ENCODE measurements at places on chromosomes 5 and 9.
A peak's percentile ranks its signal among the peaks of the same experiment; 100 is the strongest.

- peak; percentile 65 for DNase-seq
Observed at GRCh38 chr9:114487607-114488300, 17.5 kb downstream of the WHRN start.

GRCh38 chr5:60183881-60184280 lies 290.4 kb upstream of the PDE4D start:
- no peak for DNase-seq

- no peak for DNase-seq
Observed at GRCh38 chr5:124706729-124707361, 39.6 kb downstream of the ZNF608 start.

- DNase-seq: no peak
Observed at GRCh38 chr9:111102793-111103464, 64.7 kb upstream of the LPAR1 start.

DNA sequence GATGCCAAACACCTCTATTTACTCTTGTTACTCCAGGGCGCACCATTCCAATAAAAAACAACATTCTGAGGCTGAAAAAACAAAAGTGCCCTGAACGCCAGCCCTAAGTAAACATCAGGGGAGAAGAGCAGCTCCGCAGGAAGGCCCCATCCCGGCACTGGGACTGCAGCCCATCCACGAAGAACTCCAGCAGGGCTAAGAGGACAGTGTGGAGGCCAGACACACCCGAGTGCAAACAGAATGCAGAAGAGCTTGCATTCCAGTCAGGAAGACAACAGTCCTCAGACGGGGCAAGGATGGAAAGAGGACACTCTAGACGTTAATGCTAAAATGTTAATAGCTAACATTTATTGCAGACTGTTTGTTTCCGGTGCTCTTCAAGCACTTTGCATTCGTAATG lies 33.0 kb downstream of the FAM240B start:
- DNase-seq: no peak

DNA sequence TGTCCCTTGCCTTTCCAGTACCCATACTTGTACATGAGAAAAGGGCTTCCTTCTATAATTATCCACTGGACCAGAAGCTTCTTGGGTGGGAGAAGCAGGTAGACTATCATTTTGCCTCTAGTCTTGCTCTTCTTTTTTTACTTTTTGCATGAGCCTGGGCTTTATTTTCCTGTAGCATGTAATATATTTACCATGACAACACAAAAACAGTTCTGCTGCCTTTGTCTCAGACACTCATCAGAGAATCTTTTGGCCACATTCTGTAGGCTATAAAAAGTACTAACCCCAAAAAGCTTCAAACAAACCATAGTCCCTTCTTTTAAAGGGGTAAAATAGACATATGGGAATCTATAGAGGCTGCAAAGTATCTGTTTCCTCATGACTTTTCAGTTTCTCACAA lies 339.2 kb upstream of the PIK3R1 start:
- no peak for DNase-seq

- peak; percentile 68 for DNase-seq
Observed at GRCh38 chr5:32027717-32028458, 146.2 kb downstream of the GOLPH3 start.

DNA sequence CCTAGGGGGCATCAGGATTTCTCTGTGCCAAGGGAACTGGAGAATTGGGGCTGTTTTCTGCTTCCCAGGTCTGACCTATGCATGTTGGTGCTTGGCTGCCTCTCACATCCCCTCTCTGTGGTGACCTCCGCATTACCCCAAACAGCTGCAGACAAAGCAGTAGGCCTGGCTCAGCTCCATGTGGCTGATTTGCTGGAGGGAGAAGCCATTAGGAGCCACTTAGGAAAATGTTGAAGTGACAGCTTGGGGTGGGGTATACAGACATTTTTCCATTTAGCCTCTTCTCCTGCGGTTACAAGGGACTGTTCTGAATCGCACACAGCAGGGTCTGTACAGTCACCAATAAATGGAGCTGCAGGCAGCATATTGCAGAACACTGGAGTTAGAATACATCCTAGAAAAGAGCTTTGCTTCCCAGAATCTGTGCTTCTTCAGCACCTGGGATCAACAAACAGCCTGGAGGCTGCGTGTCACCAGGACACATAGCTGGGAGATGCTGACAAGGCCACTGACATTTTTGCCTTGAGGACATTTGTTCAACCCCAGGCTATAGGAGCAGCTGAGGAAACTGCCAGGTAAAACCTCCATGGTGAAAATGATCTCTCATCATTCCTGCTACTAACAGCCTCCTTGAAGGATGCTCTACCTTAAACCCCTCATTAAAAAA lies 335.3 kb downstream of the DIRAS2 start:
- DNase-seq: no peak

DNA sequence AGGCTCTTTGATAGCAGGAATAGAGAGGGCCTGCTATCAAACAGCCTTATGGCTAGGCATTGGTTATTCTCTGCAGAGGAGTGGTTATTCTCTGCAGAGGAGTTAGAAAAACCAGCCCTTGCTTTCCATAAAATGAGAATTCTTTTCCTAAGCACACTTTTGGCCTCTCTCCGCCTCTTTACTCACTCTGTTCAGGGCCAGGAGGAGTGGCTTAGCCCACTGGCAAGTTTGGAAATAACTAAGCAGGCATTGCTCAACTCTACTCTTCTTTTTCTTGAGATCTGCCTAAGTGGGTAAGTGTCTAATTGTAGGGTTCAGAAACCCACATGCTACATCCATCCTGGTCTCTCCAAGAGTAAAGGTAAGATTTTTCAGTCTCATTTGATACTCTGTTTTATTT lies 341.7 kb downstream of the KIAA0825 start:
- no peak for DNase-seq

- DNase-seq: no peak
Observed at GRCh38 chr5:81241001-81241400, 7.9 kb downstream of the CKMT2 start.

DNA sequence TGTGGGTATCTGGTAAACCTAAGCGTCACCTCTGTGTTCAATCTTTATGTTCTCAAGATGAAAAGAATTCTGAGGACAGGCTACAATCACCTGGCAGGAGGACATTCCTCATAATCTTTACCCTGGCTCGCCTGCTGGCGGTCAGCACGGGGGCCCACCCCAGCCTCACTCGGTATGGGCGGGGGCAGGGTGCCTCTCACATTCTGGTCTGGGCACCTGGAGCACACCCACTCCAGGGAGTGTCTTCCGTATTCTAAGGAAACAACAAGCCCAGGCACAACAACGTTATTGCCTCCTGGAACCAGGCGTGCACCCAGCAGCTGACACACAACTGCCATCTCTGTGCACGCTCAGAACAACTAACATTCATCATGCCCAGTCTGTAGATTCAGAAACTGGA lies 179.8 kb downstream of the ROR2 start:
- no peak for DNase-seq

GRCh38 chr5:142614054-142614453 lies 71.8 kb downstream of the FGF1 start:
- DNase-seq: no peak

DNA sequence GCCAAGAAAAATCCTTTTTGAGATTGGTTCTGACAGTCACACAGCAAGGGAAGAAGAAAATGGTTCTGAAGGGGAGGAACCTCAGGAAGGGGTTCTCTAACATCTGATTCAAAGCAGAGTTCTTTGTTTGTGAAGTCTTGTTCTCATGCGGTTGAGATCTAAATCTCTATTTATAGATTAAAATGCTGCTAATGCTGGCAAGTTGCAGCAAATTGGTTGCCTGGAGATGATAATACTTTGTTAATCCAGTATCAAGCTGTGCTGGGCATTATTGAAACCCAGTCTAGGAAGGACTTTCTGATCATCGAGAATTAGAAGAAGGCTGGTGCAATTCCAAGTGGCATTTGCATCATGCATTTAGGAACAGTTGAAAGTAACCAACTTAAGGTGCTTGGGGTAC lies 34.0 kb upstream of the SLC28A3 start:
- no peak for DNase-seq

GRCh38 chr5:635306-636055 lies 23.3 kb downstream of the CEP72 start:
- DNase-seq: no peak

DNA sequence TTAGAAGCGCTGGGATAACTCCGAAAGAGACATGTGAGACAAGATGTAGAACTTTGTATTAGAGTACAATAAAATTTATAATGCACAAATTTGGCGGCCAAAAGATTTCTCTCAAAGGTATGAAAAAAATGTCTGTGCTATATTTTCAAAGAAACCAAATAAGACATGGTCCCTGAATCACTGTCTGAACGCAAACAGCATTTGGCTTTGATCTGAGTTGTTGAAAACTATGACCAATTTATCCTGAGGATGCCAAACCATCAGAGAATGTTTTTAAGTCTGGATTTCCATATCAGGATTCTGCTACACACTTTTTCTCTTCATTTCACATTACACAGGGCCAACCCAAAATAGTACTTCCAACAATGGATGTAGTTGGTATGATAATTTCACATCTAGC lies 9.9 kb upstream of the GLIS3 start:
- DNase-seq: no peak

DNA sequence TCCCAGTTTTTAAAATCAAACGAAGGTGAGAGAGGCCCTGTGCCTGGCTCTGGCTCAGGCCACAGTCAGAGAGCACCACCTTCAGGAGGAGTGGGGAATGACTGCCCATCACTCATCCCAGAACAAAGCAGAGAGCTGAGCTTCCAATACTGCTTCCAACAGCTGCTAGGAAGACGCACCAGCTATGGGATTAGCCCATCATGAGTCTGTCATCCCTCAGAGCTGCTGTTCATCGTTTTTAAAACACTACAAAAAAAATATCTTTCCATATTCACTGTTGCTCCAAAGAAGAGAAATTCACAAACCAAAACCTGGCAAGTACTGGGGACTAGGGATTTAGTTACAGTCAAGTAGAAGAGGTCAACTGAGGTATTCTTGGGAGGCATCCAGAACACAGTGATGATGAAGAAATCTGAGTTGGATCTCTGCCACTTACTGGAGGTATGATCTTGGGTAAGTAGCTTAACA lies 102.4 kb downstream of the CDK5RAP2 start:
- DNase-seq: peak; percentile 72

- no peak for DNase-seq
Observed at GRCh38 chr5:24773261-24773660, 128.5 kb upstream of the CDH10 start.

GRCh38 chr9:16868701-16869100 lies 1.8 kb downstream of the BNC2 start:
- no peak for DNase-seq

DNA sequence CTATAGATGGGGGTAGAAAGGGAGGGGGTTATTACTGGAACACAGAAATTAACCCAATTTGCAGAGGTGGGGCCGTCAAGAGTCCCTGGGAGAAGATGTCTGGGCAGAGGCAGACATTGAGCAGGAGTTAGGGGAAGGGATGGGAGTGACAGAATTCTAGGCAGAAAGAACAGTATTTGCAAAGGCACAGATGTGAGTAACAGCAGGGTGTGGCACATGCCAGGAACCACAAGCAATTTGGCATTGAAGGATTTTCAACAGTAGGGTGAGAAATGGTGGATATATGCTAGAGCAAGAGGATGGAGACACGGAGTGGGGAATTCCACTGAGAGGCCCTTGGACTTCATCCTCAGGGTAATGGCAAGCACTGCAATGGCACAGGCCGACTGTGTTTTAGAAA lies 71.6 kb upstream of the FRRS1L start:
- DNase-seq: peak; percentile 57

GRCh38 chr5:132000677-132001453 lies 10.6 kb downstream of the ACSL6 start:
- DNase-seq: no peak

GRCh38 chr9:92292338-92293074 lies 991 bp downstream of the IARS1 start:
- DNase-seq: no peak

- no peak for DNase-seq
Observed at GRCh38 chr5:81601919-81602318, 149.0 kb downstream of the SSBP2 start.

DNA sequence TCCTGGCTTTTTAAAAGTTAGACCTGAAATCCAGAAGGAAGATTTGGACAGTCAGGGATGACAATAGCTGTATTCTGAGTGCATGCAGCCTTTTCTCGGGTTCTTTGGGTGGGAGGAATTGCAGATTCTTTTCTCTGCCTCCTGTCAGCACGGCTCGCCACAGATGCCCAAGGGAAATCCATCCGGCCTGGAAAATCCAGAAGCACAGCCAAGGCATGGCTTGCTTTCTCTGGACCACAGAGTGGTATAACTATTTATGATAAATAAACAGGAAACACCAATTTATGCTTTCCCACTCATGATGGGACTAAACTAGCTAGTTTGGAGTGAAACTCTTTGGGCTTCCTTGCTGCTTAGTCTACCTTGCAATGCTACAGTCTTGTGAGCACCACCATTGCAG lies 59.1 kb downstream of the C9orf152 start:
- no peak for DNase-seq

GRCh38 chr9:20753761-20754160 lies 69.7 kb downstream of the FOCAD start:
- no peak for DNase-seq

GRCh38 chr9:125764198-125764597 lies 17.0 kb downstream of the PBX3 start:
- DNase-seq: no peak

- peak; percentile 90 for DNase-seq
Observed at GRCh38 chr9:133711428-133712220, 26.5 kb downstream of the SARDH start.

DNA sequence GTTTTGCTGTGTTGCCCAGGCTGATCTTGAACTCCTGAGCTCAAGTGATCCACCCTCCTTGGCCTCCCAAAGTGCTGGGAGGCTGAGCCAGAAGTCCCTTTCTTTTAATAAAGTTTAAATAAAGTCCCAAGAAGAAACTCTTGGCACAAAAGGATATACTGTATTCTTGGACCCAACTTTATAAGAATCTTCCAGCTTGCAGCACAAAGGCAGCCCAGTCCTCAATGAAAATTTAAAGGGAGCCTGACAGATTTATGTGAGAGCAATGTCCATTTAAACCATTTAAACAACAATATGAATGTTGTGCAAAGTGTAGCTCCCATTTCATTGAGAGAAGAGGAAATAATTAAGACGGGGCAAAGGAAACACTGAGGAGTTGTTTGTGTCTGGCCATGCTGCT lies 217.0 kb downstream of the DOCK8 start:
- no peak for DNase-seq

GRCh38 chr5:174046558-174046957 lies 1.1 kb downstream of the NSG2 start:
- no peak for DNase-seq

- DNase-seq: no peak
Observed at GRCh38 chr5:159912033-159912800, 4.1 kb upstream of the ADRA1B start.
